HCT116 (cell line): ENCODE measurements at places on chromosomes 11 and 22.

GRCh38 chr11:5671831-5672230 is 13.0 kb downstream of the TRIM5 start:
- H3K27ac ChIP-seq: no peak overlapping the region
- no peaks in the 10 kb centered on the region for H3K36me3 ChIP-seq
- H3K4me1 ChIP-seq: no peaks in the 10 kb centered on the region
- no peaks in the 10 kb centered on the region for H3K27me3 ChIP-seq

GRCh38 chr11:89437317-89437716 is 53.9 kb downstream of the NOX4 start:
- H3K4me1 ChIP-seq: no peaks in the 10 kb centered on the region
- no peaks in the 10 kb centered on the region for H3K36me3 ChIP-seq
- peaks cover 5% of the 10 kb centered on the region; the same call in 1 of the 2 replicates for H3K27me3 ChIP-seq

GRCh38 chr11:37078521-37078920 is 480.5 kb upstream of the RAG2 start:
- H3K4me1 ChIP-seq: no peaks in the 10 kb centered on the region
- H3K27me3 ChIP-seq: no peaks in the 10 kb centered on the region
- no peaks in the 10 kb centered on the region for H3K36me3 ChIP-seq
- no peak overlapping the region for H3K27ac ChIP-seq
- no peak overlapping the region for H3K4me3 ChIP-seq

GRCh38 chr22:38710866-38711265 is 5.1 kb downstream of the GTPBP1 start:
- H3K4me3 ChIP-seq: no peak overlapping the region
- H3K27ac ChIP-seq: no peak overlapping the region
- no peak for DNase-seq
- H3K27me3 ChIP-seq: no peaks in the 10 kb centered on the region
- peaks cover 10% of the 10 kb centered on the region for H3K36me3 ChIP-seq
- H3K4me1 ChIP-seq: peaks cover 18% of the 10 kb centered on the region
